ENCODE measurements at places on chromosomes 7 and 10.

GRCh38 chr10:48286356-48286755 lies 11.9 kb upstream of the FRMPD2 start:
- DNase-seq: no peak

DNA sequence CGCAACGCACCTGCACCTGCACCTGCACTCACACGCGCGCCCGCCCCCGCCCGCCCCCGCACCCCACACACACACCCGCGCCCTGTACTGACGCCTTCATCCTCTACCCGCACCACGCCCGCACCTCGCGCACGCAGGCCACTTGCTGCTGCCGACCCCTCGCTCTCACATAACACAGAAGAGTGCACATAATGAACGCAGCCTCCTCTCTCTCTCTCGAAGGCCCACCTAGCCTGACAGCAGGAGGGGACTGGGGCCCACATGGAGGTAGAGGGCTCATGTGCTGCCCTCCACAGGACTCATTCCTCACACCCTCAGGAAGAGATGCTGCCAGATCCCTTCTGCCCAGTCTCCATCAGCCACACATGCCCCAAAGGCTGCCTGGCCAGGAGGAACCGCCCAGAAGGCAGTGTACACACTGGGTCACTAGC lies 432 bp upstream of the CAMK2B start:
- DNase-seq: no peak

DNA sequence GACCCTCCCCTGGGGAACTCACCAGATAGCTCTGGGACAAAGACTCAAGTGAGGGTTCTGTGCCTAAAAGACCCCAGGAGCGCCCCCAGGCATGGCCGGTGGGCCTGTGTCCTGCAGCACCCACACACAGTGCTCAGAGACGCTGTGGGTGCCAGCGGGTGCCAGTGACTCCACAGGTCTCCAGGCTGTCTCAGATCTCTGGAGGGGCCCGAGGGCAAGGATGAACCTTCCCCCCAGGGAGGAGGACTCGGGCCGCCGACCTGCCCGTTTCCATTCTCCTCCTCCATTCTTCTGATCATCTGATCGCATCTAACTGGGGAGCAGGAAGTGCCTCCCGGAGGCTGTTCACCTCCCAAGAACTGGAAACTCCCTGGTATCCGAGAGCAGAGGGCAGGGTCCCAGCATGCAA lies 980 bp downstream of the ADAM8 start:
- no peak for DNase-seq

- DNase-seq: no peak
Observed at GRCh38 chr10:78162853-78163252, 129.2 kb downstream of the RPS24 start.

DNA sequence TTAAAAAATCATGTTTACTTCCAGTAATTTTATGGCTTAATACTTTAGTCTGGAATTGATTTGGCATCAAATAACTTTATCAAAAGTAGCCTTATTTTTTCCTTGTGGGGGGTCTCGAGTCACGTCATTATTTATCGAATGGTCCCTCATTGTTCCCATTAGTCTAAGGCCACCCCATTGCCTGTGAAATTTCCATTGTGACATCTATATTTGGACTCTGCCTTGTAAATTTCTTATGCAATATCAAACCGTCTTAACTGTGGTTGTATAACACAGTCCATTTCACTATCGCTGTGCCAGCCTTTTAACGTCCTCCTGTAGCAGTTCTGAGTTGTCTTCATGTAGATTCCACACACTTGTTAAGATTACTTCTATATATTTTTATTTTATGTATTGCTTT lies 103.9 kb upstream of the RET start:
- DNase-seq: no peak

Measured in stimulated activated CD4-positive, alpha-beta T cell treated with anti-CD3 and anti-CD28 coated beads, Interleukin-1b, Interleukin-23, amount 100 ng/mL, for 4 hours (primary cell).